Activated CD8-positive, alpha-beta memory T cell treated with anti-CD3 and anti-CD28 coated beads for 1 hour (primary cell): ENCODE measurements at places on chromosomes 3 and 15.

- no peak for DNase-seq
These were observed 542.6 kb downstream of the ZBBX start for GRCh38 chr3:166837535-166837934.

GRCh38 chr3:147589016-147589415, 179.9 kb downstream of the ZIC1 start:
- no peak for DNase-seq

- DNase-seq: no peak
These were observed 97.5 kb downstream of the RFTN1 start for GRCh38 chr3:16415911-16416476.

GRCh38 chr15:63857461-63857856, 23.7 kb upstream of the HERC1 start:
- DNase-seq: no peak
